ENCODE measurements at places on chromosomes 13 and 19. TPM values are rescaled to one million over a fixed set of nuclear protein-coding genes. Genes with fewer than 3 reads are reported as not detected.
A peak's percentile ranks its signal among the peaks of the same experiment; 100 is the strongest.

- no peak for DNase-seq
Measured at GRCh38 chr13:84686973-84687372, 804.7 kb upstream of the SLITRK1 start.

DNA sequence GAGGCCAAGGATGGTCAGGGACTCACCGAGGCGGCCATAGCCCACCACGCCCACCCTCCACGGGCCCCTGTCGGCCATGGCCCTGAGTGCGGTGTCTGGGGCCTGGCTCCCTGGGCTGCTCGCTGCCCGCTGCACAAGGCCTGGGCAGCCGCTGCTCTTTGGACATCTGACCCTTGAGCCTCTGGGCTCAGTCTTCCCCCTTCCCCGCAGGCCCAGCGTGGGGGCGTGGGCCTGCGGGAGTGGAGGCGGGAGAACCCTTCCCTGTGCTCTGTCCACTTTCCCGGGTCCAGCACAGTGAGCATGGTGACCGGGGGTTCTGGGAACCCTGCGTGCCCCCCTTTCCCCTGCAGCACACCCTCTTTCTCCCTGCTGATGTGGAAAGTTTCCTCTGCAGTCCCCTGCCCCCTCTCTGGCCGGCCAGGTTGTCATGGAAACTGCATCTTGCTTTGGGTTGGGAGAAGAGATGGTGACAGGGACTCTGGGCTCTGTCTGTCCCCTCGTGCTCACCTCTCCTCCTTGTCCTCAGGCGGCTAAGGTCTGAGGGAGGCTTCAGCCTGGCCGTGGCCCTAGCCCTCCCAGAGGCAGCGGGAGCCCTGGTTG lies at the start of gene ASPDH:
Gene ASPDH, minus strand, starts transcription at position 168 of the 600 bp plus-strand sequence. Its CDS starts 90 bp downstream, at position 78.
- no peak for DNase-seq

DNA sequence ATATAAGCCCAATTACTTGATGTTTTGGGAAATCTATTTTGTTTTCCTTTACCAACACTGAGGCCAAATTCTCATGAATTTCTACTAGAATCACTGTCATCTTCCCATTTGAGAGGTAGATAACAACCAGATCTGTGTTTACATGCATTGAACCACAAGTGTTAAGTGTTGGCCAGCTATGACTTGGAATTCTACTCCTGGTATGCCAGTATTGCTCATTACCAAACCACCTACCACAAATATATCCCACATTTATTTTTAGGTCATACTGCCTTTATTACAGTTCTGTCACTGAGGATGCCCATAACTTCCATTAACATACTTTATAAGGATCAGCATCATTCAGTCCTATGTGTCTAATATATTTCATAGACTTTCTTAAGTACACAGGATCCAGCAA lies 328.9 kb downstream of the DIAPH3 start:
- DNase-seq = no peak

DNA sequence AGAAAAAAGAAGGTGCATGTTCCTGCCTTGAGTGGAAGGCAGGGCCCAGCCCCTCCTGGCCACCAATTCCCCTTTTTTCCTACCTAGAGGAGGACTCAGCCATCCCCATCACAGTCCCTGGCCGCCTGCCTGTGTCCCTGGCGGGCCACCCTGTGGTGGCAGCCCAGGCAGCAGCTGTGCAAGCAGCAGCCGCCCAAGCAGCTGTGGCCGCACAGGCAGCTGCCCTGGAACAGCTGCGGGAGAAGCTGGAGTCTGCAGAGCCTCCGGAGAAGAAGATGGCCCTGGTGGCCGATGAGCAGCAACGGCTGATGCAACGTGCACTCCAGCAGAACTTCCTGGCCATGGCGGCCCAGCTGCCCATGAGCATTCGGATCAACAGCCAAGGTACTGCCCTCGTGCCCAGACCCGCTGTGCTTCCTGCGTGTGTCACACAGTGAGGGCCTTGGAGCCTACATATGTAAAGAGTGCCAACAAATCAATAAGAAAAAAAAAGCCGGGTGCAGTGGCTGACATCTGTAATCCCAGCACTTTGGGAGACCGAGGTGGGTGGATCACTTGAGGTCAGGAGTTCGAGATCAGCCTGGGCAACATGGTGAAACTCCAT lies 17.6 kb upstream of the WDR18 start:
- DNase-seq = no peak

GRCh38 chr19:36436531-36436930 lies 18.1 kb upstream of the ZFP82 start:
- no peak for DNase-seq

- DNase-seq = no peak
Measured at GRCh38 chr13:44313674-44314073, 60.0 kb upstream of the SERP2 start.

DNA sequence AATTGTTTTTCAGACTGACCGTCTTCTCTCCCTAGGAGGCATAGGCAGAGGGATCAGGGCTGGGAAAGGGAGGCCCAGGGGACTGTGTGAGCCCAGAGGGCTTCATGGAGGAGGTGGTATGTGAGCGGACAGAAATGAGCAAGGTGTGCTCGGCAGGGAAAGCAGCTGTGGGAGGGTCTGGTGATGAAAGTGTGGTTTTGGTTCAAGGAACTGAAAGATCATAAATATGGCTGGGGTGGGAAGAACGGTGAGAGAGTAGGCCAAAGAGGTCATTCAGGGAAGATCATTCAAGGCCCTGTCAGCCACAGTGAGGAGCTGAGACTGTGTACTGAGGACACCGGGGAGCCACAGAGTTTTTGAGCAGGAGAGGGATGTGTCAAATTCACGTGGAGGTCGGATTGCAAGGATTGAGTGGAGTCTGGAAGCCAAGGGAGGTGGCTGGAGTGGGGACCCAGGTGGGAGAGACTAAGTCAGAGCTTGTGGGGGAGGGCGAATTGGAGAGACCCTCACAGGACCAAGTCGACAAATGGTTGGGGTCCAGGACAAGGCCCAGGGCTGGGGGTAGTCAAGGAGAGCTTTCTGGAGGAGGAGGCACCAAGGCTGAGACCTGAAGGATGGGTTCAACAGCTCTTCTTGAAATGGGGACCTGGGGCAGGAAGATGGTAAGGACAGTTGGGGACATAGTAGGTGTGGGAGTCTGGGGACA lies 7.6 kb downstream of the PLD3 start:
- no peak for DNase-seq

DNA sequence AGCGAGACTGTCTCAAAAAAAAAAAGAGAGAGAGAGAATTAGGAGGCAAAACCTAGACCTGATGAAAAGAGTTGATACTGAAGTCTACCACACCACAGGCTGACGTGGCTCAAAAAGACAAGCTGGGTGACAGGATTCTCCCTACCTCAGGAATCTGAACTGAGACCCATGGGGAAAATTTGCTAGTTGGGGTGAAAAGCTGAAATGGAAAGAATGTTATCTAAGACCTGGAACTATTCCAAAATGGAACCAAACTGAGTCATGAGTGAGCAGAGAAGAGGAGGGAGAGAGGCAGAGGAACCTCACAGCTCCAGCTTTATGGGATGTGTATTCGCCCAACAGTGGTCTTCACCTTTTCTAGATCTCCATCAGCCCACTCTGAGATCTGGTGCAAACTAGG lies 11.7 kb downstream of the SMG9 start:
- no peak for DNase-seq

GRCh38 chr19:47623921-47624391 lies 15.0 kb downstream of the BICRA start:
- no peak for DNase-seq

GRCh38 chr13:67122251-67122650 lies 107.9 kb downstream of the PCDH9 start:
- no peak for DNase-seq

DNA sequence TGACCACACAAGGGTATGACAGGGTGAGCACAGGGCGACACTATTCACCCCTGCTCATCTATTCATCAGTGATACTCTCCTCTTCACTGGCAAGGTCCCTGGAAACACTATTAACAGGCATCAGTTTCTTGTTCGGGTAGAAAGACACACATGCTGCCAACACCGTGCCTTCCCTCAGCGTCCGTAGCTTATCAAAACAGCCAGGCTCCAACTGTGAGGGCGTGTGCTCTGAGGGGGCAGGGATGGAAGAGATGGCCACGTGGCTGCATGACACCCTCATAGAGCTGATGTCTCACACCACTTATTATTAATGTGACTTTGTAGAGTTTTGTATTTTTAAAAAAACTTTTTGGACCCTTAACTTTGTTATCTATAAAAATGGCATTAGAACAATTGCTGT lies 160.3 kb downstream of the ITGBL1 start:
- DNase-seq = no peak

GRCh38 chr13:20274466-20274865 lies 42.3 kb upstream of the GJB6 start:
- DNase-seq = peak; percentile 4

Gene GRIN3B
- not detected for total RNA-seq

Measured in esophagus muscularis mucosa (tissue), 4 donors.